NCI-H2107 (cell line): ENCODE measurements at places on chromosomes 7 and 10.

GRCh38 chr7:147498081-147498480, 1092.5 kb upstream of the C7orf33 start:
- no peak for DNase-seq

DNA sequence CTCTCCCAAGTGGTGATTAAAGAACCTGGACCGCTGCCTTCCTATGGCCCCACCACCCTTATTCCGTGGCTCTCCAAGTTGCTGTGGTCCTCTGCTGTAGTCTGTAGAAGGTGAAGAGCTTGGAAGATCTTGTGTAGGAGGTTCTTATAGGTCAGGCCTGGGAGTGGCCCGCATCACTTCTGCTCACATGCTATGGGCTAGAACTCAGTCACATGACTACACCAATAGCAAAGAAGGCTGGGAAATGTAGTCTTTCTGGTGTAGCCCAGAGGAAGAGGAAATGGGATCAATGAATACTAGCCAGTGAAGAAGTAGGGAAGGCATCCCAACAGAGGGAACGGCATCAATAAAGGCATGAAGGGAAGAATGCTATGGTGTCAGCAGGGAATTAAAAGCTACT, 41.3 kb upstream of the AOAH start:
- DNase-seq: no peak

DNA sequence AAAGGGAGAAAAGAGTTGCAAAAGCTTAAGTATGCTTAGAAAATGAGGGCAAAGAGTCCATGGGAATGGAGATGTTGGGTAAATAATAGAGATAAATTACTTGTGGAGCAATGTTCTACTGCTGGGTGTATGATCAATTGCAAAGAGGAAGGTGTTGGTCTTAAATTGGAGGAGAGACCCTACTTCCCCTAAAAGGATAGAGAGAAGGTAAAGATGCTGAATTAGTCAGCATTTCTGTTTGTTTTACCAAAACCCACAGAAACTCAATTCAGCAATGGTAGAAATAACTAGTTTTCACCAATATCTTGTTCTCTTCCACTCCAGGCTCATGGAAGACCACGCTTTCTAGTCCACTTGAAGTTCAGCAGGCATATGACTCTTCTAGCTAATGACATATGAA, 32.1 kb downstream of the ASB4 start:
- DNase-seq: no peak

GRCh38 chr10:50310560-50311174, 59.4 kb upstream of the ASAH2 start:
- no peak for DNase-seq

- DNase-seq: no peak
These were observed 20.5 kb downstream of the CLEC2L start for GRCh38 chr7:139543801-139544603.

- DNase-seq: no peak
These were observed 62.0 kb downstream of the BBS9 start for GRCh38 chr7:33191340-33191739.

DNA sequence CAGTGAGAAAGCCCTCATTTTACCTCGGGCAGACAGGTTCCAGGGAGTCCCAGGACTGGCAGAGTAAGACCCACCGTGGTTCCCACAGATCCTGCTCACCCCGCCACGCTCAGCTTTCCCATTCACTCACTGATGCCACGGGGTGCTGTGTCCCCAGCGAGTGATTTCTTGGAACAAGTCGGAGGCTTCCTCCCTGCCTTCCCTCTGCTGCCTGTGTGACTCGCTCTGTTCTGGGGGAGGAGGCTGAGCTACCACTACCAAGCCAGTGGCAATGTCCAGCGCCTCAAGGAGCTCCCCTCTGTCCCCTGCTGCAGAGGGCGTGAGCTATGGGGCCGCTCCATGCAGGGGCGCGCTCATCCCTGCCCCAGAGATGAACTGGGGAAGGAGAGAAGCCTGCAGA, 12.6 kb downstream of the IL15RA start:
- no peak for DNase-seq

GRCh38 chr7:128115336-128115820, 84.1 kb upstream of the LRRC4 start:
- no peak for DNase-seq

DNA sequence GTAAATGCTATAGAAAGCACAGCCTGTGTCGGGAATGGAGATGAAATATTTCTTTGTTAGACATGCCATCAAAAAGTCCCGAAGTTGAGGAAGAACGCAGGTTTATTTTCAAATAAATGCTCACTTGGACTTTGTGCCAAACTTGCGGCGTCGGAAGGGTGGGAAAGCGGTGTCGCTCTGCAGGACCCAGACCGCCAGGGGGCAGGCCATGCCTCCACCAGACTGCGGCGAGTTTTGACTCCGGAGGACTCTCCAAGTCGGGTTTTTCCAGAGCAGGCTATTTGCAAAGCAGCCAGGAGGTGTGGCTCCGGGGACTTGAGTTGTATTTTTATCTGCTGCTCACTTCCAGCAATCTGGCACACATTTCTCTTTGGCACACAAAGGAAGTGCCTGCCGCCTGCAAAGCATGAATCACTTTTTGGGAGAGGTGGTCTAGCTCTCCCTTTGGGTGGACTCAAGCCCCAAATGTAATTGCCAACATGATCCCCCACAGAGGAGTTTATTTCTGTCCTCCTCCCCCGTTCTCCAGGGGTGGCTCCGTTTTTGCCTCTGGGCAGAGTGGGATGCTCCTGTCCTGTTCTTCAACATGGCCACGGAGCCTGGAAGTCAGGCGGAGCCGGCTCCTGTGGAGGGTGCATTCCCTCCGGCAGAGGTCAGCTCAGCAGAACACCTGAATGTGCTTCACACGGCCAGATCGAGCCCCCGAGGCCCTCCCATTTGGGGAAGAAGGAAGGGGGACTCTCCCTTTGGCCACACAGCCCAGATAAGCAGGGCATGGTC, 82.3 kb upstream of the GPR26 start:
- peak; percentile 58 for DNase-seq

- DNase-seq: no peak
These were observed 325.9 kb downstream of the TNS3 start for GRCh38 chr7:47256016-47256415.

GRCh38 chr10:13555884-13556510, 27.2 kb upstream of the BEND7 start:
- no peak for DNase-seq

GRCh38 chr10:78754269-78755062, 314.3 kb upstream of the ZMIZ1 start:
- no peak for DNase-seq

DNA sequence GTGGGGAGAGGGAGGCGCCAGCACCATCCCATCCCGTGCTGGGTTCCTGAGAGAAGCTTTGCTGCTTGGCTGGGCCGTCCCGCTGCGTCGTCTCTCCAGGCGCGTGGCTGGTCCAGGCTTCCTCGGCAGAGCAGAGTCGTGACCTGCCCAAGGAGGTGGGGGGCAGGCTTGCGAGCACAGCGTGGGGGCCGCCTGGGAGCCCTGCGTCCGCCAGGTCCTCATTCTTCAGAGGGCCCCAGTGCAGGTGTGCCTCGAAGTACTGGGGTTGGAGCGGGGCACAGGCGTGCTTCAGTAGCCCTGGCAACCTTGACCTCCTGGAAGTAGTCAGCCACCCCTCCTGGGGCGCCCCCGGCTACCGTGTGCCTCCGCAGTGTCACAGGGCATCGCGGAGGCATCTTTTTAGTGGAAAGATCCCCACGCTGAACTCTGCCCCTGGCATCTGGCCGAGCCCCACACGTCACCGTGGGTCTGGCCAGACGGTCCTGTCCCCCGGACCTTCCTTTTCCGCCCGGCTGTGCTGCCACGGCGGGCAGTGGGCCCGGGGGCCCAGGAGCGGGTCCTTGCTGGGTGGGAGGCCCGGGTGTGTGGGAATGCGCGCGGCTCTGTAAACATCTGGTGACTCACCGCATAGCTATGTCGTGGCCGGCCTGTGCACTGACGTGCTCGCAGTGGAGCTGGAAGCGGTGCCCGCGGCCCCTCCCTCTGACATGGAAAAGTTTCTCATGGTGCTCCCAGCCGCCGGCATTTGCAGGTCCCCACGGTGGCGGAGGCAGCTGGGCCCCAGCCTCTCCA, 6.4 kb downstream of the MAFK start:
- DNase-seq: no peak

GRCh38 chr7:33933611-33934281, 28.4 kb downstream of the BMPER start:
- no peak for DNase-seq

GRCh38 chr10:69677985-69678654, 48.1 kb downstream of the FAM241B start:
- DNase-seq: no peak

DNA sequence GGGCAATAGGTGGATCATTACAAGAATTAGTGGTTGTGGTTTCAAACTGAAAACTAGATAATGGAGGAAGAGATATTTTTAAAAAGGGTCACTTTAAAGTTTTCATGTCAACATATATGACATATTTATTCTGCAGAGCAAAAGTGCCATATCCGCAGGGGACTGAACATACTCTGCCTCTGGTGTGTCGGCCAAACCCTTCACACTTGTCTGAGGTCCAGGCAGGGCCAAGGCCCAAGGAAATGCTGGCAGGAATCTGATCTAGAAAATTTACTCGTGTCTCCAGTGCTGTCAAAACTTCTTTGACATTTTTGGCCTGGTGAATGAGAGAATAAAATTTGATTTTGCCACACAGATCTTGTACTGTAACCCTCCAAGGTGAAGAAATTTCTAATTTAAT, 562.3 kb downstream of the CCSER2 start:
- DNase-seq: no peak
